ENCODE measurements at places on chromosomes 5 and 9.

DNA sequence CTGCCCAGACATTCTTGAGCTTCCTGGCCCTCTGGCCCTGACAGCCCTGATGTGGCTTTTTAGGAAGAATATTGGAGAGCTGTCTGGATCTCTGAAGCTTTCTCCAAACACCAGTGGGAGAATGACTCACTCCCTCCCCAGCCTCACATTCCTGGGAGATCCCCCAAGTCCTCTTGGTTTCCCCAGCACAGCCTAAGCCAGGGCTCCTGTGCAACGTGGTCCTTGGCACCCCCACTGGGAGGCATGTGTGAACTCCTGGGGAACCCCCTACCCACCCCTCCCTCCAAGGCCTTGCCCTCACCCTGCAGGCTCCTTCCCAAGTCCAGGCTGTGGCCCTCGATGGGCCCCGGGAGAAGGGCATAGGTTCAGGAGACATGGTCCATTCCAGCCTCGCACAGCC, 12.7 kb downstream of the GLIPR2 start:
- no peak for DNase-seq

GRCh38 chr9:115739096-115739875, 414.3 kb upstream of the PAPPA start:
- no peak for DNase-seq

- no peak for DNase-seq
These were observed 1.0 kb upstream of the IL12B start for GRCh38 chr5:159331093-159331973.

DNA sequence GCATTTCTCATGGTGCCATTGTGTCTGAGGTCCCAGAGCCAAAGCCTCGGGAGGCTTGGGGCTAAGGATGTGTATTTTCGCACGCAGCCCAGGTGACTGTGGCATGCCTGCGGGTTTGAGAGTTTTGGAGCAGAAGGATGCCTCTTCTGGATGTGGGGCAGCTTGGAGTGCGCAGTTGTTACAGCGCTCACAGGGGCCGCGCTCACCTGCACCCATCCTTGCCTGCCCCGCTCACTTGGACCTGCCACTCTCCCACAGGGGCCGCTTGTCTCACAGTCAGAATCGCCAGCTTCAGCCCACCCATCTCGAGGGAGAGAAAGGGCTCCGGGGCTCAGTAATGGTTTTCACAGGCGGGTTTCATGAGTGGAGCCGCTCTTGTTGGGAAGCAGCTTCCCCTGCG, 132.9 kb downstream of the MVB12B start:
- DNase-seq = no peak

DNA sequence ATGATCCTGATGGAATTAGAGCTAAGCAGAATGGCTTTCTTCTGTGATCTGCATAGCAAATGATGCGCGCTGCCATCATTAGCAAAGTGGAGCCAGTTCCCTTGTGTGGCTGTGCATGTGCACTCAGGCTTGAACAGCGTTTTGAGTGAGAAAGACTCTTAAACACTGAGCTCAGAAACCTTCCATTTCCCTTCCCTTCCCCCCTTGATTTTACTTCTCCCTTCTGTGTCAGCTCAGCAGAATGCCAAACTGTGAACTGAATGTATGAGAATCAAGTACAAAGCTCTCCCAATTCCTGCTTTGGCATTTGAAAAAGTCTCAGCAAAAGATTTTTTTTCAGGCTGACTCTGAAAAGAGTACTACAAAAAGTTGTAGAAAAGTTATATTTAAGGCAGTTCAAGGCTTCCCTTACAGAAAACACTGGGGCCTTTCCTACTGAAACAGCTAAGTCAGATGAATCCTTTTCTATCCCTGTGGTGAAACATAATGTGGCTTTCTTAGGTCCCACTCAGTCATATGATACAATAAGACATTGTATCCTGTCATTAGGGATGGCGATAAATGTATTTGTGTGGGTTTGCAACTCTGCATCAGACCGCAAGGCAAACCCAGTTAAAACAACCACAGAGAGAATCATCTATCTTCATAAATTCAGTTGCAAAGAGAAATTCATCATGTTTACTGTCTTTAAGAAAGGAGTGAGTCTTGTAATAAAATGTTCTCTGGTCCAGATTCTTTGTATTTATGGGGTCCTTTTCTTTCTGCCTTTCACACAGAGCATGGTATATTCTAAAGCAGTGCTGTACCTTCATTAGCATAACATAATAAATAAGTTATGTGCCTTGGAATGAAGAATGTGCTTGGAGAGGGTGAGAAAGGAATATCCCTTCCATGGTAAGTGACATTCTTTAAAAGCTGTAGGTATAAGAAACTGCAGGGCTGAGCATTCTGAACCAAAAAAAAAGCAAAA, 222.6 kb downstream of the CAAP1 start:
- DNase-seq = no peak

Measured in right renal pelvis (tissue), 4 donors.